Renal pelvis (tissue), 12 donors: ENCODE measurements at places on chromosomes 3 and 15. TPM values are rescaled to one million over a fixed set of nuclear protein-coding genes. Genes with fewer than 3 reads are reported as not detected.

Gene CLDN11
- 205 TPM for polyA plus RNA-seq

Gene LYZL4
- polyA plus RNA-seq, result not detected

Gene ZNF106
- 57.9 TPM for polyA plus RNA-seq

Gene DOCK3
- polyA plus RNA-seq, result 1.2 TPM

Gene GOLGA8J
- polyA plus RNA-seq, result 2.5 TPM

Gene CCDC33
- 4.7 TPM for polyA plus RNA-seq

Gene RBSN
- polyA plus RNA-seq, result 28.3 TPM

Gene CD200R1L
- not detected for polyA plus RNA-seq

Gene THAP10
- 7.5 TPM for polyA plus RNA-seq

Gene LXN
- 23.4 TPM for polyA plus RNA-seq

Gene OXTR
- polyA plus RNA-seq, result 0.93 TPM

Gene KATNBL1
- polyA plus RNA-seq, result 80.8 TPM

Gene CFAP100
- 1.7 TPM for polyA plus RNA-seq

Gene TPRG1
- 0.42 TPM for polyA plus RNA-seq

Gene DPP8
- 23.4 TPM for polyA plus RNA-seq
